ENCODE measurements at places on chromosomes 5 and 9. TPM values are rescaled to one million over a fixed set of nuclear protein-coding genes. Genes with fewer than 3 reads are reported as not detected.

GRCh38 chr9:129206905-129207304, 28.8 kb upstream of the IER5L start:
- DNase-seq: no peak

DNA sequence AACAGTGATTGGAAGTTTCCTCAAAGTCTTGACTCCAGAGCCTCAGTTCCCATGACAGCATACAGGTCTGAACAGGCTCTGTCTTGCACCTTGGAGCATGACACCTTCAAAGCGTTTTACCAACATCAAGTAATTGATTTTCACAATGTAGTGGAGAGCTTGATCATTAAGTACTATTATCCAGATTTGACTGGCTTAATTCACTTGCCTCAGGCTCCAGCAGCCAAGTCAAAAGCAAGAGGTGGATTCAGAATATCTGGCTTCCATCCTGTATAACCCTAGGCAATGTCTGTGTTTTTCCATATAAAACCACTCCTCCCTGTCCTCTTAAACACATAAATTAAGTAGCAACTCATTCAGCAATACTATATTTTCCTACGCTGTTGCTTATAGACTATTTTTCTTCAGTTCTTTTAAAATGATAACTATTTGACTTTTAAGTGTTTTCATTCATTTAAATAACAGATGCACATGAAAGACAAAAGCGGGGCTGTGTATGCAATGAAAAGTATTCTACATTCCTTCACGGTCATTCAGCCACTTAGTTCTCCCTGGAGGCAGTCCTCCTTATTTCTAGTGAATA, 150.8 kb upstream of the RANBP3L start:
- DNase-seq: no peak

- DNase-seq: no peak
Observed at GRCh38 chr5:10685115-10685521, 75.9 kb downstream of the DAP start.

DNA sequence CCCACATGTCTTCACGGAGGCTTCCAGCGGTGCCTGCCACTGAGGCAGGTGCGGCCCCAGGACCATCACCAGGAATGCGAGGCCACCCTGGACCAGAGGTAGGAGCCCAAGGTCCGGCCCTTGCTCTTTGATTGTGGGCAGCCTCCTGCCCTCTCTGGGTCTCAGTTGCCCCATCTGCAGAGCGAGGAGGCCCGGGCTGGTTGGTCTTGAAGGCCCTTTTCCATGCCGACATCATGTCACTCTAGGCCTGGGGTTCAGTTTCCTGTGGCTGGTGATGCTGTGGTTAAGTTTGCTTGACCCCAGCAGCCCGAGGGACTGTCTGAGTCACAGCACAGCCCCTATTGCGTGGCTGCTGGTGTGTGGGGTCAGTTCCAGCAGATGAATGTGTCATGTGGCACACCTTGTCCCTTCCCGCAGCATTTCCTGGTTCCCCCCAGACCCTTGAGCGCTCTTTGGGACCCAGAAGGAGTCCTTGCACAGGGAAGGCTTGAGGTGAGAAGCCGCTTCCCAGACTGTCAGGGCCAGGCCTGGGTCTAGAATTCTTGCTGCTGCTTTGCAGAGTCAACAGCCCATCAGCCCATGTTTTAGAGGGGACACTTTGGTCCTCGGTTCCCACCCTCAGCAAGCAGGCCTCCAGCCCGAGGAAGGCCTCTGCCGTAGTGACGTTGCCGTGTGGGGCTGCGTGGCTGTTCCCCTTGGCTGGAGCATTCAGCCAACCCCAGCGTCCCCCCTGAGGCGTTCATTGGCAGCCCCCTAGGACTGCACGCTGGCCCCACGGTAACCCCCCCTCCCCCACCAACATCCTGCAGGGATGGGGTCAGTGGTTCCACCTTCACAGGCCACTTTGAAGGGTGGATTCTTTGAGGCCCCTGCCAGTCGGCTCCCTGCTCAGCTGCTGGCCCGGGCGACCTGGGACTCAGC, 31.0 kb upstream of the HMCN2 start:
- no peak for DNase-seq

GRCh38 chr9:124041817-124042116, 30.2 kb downstream of the LHX2 start:
- DNase-seq: no peak

DNA sequence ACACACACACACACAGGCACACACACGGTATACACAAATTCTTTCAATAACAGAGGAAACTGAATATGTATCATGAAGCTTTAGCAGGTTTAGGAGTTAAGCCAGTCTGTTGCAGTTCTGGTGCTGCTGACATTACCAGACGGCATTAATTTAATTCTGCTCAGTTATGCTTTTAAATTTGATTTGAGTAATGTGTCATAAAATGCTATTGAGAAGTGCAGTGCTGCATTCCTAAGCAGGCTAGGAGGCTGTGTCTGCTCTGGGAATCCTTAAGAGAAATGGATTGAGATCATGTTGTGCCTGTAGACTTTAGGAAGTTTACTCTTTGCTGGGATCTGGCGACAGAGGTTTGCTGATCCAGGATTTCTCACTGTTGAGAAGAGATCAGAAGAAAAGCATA, 733.8 kb downstream of the BRINP1 start:
- no peak for DNase-seq

The PURA gene
- 16.0 TPM for polyA plus RNA-seq
